SHP77 treated with DMSO at 0.1 percent for 48 hours (cell line): ENCODE measurements at places on chromosomes 4 and X.

GRCh38 chrX:154417157-154417556 lies 5.8 kb downstream of the TAFAZZIN start:
- DNase-seq, result no peak

GRCh38 chrX:105564501-105564900 lies 257.8 kb upstream of the NRK start:
- DNase-seq, result no peak

GRCh38 chrX:11206716-11207115 lies 86.5 kb upstream of the AMELX start:
- DNase-seq, result no peak

DNA sequence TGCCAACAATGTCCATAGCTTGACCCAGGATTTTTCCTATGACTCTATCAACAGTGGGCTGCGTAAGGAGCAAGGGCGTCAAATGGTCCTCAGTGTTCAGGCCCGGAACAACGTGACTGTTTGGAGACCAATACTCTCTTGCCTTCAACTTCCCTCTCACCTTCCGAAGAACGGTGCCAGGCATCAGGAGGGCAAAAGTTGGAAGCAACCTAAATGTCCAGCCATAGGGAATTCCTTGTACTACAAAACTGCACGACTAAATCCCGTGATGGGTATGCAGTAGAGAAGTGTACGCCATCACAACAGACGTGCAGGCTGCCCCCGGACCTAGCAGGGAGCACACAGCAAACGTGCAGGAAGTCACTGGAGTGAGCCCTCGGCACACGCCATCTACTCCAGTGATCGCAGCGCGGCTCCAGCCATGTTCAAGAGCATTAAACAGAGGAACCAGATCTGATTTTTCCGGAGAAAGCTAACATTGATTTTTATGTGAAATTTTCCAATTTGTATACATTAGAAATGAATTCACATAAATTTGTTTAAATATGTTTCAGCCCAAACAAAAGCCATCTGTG lies 79.0 kb downstream of the JAKMIP1 start:
- DNase-seq, result no peak

DNA sequence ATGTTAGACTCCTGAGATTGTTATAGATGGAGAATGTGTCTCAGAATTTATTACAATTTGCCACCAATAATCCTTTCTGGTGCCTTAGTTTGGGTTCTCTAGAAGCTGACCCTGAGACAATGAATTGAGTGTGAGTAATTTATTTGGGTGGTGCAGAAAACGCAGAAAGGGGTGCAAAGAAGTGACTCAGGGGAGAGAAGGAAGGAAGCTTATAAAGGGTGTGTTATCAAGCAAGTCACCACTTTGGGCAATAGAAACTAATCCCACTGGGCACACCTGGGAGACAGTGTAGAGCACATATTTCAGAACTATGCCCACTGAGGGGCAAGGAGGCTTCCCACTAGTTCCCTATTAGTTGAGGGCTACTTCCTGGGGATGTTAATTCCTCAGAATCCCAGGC lies 320.6 kb downstream of the MID1IP1 start:
- no peak for DNase-seq

DNA sequence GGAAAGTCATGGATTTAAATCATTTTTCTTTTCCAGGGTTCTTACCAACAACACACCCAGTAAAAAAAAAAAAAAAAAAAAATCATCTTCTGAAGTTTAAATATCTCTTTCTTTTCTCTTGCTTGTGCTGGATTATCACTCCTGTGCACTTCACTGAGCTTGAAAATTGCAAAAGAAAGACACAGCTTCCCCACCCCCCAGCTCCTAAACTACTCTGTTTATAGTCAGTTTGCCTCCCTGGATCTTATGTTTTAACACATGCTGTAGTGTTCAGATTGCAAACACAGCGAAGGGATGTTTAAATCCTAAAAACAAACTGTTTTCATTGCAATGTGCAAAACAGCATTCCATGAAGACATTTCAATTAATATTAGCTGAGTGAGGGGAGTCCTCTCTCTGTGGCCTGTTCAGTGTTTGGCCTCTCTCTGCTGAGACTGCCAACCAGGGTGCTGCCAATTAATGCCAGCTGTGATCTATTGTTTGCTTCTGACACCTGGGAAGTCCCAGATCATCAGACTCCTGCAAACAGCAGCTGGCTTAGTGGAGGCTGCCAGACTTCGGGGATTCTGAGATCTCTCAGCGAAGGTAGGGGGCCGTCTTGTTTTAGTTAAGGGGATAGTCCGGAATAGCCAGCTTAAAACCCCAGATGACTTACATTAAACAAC lies 171.1 kb upstream of the PITX2 start:
- DNase-seq, result peak; percentile 22

- no peak for DNase-seq
Observed at GRCh38 chrX:54423161-54423888, 16.9 kb upstream of the TSR2 start.

DNA sequence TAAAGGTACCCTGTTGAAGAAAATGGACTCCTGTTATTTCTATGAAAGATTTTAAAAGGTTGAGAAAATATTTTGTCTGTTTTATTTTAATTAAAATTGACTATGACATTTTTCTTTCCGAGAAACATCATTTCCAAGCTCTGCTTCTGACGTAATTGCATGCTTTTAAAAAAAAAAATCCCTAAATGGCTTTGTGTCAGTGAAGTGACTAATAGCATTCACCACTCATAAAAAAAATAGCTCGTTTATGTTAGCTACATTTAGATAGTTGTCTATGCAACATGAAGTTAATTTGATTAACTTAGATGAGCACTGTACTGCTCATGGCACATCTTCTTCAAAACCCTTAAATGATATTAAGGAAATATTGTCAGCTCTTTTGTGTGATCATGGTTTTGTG lies 105.1 kb upstream of the KLHL13 start:
- no peak for DNase-seq

GRCh38 chr4:46909078-46909477 lies at the start of gene COX7B2:
COX7B2 (minus strand) TSS chr4:46909245; CDS start chr4:46735192, 174,053 bp downstream.
- no peak for DNase-seq

DNA sequence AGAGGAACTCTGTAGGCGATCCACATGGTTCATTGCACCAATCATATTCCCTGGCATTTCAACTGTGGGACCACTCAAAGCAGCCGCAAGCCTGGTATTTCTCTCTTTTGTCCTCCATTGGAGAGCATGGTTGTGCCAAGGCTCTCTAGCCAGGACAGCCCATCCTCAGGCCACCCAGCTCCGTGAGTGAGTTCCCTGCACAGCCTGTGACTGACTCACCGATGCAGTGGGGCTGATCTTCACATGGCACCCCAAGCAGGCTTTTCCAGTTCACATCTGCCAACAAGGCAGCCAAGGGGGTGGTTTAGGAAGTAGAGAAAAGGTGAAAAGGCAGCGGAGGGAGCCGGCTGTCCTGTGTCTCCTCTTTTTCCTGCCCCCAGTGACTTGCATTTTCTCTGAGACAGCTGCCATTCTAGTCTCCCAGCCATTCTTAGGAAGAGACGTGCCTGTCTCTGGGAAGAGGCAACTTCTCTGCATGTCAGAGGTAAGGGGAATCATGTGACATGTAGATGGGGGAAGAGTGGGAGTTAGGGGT lies 69.2 kb downstream of the MID1IP1 start:
- DNase-seq, result no peak

- no peak for DNase-seq
Observed at GRCh38 chr4:33171873-33172525, 2451.8 kb downstream of the PCDH7 start.

GRCh38 chr4:26931451-26931850 lies 70.8 kb downstream of the STIM2 start:
- no peak for DNase-seq

DNA sequence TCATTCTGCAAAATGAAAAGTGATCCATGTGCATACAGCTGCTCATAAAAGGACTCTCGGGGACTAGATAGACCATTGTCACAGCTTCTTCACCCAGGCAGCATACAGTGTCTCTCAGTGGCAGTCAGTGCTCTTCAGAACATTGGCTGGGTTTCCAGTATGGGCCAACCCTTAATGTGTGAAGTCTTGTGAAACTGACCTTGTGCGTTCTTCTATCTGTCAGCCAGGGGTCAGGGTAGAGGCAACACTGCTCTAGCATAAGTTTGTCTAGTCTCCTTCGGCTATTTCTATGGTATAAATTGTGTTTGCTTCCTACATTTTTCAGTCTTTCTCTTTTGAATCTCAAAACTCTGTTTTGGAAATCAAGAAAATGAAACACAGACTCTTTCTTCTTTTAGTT lies 37.0 kb upstream of the SMIM31 start:
- DNase-seq, result no peak

GRCh38 chrX:133285341-133285740 lies 67.2 kb upstream of the TFDP3 start:
- no peak for DNase-seq

GRCh38 chrX:84322083-84322827 lies 134.3 kb upstream of the RPS6KA6 start:
- DNase-seq, result no peak

DNA sequence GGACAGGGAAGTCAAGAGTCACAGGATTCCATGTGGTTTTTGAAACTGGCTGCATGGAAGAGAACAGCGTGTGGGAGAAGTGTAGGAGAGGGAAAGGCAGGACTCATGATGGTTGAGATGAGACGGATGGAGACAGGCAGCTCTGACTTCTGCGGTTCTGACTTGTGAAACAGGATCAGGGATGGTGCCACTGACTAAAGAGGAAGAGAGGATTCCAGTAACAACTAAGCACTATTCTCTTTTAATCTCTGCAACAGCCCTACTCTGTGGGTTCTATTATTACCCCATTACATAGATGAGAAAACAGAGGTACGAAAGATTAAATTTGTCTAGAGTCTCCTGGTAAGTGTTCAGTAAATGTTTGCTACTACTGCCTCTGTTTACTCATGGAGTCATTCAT lies 156.3 kb downstream of the CBR4 start:
- DNase-seq, result no peak

DNA sequence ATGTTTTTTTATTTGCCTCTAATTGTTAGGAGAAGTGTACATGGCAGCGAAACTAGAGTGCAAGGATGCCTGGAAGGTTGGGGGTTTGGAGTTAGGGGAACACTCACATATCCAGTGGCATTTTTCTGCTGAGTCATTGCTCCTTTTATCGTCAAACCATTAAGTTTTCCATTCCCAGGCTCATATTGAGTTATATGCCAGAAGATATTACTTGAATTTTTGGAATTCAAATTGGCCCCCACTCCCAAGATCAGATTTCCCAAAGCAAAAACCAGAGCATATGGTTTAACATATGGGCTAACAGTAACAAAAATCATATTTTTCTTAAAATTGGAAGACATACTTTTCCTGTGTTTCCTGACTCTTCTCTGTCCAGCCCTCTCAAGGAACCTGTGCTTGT lies 152.7 kb downstream of the FSTL5 start:
- no peak for DNase-seq

GRCh38 chr4:127856813-127857447 lies 23.8 kb upstream of the PLK4 start:
- no peak for DNase-seq

DNA sequence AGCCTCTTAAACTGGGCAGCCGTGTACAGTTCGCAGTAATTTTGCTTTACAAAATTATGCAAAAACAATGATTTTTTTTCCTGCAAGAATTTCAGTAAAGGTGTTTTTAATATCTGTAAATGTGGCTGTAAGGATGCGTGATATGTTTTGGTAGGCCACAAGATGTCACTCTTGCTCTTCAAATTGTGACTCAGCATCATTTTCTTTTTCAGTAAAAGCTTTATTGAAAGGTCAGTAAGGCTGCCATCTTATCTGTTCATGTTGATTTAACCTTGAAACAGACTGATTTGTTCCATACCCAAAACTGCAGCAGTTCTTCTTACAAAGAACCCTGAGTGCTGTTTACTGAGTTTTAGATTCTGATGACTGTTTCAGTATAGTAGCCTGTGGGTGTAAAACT lies 39.9 kb downstream of the TXLNG start:
- peak; percentile 14 for DNase-seq

DNA sequence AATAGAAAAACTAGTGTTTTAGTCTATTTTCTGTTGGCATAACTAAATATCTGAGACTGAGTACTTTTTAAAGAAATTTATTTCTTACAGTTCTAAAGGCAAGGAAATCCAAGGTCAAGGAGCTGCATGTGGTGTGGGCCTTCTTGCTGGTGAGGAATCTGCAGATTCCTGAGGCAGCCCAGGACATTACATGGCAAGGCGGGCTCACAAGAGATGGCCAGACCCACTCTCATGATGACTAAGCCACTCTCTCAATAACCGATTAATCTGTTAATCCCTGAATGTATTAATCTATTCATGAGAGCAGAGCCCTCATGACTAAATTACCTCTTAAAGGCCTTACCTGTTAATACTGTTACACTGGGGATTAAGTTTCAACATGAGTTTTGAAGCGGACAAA lies 340.8 kb downstream of the GRXCR1 start:
- DNase-seq, result no peak

DNA sequence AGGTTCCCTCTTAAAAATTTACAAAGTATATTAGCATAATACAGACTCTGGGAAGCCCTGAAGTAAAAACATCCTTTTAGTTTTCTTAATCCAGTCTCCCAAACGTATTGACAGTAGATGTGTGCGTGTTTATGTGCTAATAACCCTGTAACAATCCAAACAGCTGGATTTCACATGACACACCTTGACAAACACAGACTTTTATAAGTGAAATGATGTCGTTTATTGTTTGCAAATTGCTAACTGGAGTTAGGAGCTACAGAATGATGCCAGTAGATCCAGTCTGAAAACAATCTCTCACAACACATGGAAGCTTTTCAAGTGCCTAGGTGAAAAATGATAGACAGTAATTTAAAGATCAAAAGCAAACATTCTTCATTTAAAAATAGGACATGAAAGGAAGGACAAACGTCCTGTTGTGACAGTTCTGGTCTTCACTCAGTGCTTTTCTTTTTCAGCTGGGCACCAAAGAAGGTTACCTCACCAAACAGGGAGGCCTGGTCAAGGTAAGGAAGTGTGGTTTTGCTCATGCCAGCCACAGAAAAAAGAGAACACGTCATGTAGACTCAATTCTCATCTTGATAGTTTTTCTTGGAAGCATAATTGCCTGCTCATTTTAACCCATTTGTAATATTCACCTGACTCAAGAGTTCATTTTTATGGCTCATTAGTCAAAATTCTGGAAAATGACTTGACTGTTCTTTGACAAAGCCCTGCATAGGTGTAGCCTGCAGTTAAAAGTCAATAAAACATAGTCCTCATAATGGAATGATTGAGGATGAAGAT lies 32.9 kb downstream of the LAMTOR3 start:
- DNase-seq, result peak; percentile 14

- DNase-seq, result no peak
Observed at GRCh38 chr4:123450393-123450792, 53.8 kb downstream of the SPRY1 start.

- no peak for DNase-seq
Observed at GRCh38 chrX:39592776-39593175, 505.0 kb downstream of the BCOR start.

GRCh38 chr4:187183346-187183745 lies 459.7 kb upstream of the FAT1 start:
- no peak for DNase-seq

GRCh38 chr4:172927096-172927814 lies 241.4 kb upstream of the GALNT7 start:
- DNase-seq, result no peak

DNA sequence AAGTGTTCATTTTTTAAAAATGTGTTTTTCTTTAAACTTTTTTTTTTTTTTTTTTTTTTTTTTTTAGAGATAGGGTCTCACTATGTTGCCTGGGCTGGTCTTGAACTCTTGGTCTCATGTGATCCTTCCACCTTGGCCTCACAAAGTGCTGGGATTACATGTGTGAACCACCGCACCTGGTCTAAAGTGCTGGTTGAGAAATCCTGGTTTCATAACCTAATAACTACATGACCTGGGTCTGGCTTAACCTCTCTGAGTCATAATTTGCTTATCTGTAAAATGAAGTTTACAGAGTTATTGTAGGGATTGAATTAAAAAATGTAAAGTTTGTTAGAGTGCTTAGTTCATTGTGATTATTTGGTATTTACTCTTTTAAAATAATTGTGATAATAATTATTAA lies 5.2 kb downstream of the HSD17B13 start:
- no peak for DNase-seq
